ENCODE measurements at places on chromosomes 1 and 21.
A peak's percentile ranks its signal among the peaks of the same experiment; 100 is the strongest.

DNA sequence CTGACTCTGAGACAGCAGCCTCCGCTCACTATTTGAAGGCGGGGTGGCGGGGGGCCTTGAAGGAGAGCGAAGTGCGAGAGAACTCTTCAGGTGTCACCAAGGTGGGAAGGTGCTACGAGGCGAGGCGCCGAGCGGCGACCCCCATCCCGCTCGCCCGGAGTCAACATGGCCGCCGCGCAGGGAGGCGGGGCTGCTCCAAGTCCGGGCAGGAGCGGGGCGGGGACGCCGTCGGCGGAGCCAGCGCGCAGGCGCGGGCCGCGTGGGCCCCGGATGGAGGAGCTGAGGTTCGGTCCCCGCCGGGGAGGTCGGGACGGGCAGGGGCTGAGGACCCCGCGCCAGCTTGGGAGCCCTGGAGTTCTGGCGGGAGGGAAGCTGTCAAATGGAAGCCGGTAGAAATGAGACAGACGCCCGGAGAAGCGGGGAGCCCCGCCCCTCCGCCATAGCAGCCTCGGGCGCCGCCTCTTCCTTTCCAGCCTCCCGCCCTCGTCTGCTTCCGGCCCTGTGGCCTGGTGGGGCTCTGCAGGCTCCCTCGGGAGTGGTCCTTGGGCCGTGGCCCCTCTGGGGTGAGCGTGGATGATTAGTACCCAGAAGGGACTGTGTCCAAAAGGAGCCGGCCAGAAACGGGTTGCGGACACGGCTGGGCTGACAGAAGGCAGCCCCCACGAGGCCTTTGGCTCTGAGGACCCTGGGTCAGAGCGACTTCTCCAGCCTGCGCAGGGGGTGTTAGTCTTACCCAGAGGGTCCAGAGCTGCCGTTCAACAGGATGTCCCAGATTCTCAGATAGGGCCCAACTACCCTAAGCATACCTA lies at the start of gene PIGV:
Gene PIGV, plus strand, starts transcription at position 245 of the 809 bp plus-strand sequence. CDS start 2,866 bp downstream, outside the sequence.
- peak; percentile 76 for DNase-seq

DNA sequence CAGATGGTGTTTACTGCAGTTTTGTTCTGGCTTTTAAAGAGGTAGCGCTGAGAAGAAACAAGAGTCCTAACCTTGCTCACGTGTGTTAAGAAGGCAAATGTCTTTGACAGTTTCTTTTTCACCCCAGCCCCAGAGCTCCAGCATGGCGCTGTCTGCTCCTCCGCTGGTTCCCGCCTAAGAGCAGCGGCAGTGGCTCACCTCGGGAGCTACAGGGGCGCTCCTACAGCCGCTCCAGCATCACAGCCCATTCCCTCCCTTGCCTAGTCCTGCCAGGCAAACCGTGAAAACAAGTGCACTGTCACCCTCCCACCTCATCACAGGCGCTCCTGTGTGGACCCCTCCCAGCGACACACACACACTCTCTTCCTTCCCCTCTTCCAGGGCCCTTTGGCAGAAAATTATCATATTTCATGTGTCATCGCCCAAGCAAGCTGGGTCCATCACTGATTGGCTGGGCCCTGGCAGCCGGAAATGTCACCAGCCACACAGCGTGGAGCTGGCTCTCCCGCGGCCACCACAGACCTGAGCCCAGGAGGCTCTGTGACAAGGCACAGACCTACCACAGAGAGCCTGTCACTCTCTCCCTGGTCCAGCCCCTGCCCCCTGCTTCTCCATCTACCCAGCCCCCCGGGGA lies 1.2 kb upstream of the HIVEP3 start:
- DNase-seq: peak; percentile 48

DNA sequence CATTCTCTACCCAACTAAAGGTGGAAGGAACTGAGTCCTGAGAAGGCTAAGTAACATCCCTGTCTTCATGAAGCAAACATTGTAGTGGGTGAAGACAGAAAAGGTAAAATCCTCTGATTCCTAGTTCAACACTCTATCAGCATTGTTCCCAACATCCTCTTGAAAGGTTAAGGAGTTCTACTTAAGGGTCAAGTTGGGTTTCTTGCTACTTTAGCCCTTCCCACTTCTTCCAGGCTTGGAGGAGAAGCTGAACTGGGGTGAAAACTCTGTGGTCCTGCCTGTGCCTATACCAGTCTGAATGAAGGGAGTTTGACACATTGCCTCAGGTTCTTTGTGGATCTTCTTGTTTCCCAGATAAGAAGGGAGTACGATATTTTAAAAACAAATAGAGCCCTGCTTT lies 54.1 kb downstream of the ATP2B4 start:
- no peak for DNase-seq

DNA sequence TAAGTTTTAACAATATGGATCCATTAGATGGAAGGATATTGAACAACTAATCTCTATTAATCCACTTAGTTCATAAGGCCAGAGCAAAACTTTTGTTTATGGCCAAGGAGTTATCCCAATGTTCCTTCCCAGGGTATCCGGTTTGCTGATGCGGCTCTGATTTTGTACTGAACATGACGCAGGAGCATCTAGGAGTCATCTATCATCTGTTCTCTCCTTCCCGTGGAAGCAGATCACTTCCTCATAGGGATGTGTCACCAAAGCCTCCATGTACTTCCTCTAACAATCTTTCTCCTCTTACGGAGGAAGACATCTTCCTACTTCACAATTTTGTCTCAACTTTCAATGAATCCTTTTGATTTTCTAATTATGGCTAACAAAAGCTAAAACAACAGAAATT lies 206.6 kb downstream of the APP start:
- no peak for DNase-seq

DNA sequence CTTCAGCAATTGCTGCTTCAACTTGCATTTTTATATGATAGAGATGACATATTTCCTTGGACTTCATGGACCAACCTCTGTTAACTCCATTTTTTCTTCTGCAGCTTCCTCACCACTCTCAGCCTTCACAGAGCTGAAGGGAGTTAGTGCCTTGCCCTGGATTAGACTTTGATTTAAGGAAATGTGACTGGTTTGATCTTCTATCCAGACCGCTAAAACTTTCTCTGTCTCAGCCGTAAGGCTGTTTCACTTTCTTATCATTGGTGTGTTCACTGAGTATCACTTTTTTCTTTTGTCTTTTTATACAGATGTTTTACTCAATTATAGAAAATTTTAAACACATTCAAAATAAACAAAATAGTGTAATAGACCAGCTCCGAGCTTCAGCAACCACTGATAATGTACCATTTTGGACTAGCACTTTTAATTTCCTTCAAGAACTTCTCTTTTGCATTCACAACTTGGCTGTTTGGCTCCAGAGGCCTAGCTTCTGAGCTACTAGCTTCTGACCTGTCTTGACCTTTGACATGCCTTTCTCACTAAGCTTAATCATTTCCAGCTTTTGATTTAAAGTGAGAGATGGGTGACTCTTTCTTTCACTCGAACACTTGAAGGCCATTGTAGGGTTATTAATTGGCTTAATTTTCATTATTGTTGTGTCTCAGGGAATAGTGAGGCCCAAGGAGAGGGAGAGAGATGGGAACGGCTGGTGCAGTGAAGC lies 9.3 kb downstream of the NEK7 start:
- DNase-seq: no peak

- DNase-seq: no peak
Measured at GRCh38 chr1:18304151-18304869, 176.4 kb upstream of the KLHDC7A start.

- DNase-seq: no peak
Measured at GRCh38 chr1:43537423-43538142, 6.9 kb downstream of the PTPRF start.

- DNase-seq: no peak
Measured at GRCh38 chr1:32900371-32900955, 726 bp downstream of the TMEM54 start.

DNA sequence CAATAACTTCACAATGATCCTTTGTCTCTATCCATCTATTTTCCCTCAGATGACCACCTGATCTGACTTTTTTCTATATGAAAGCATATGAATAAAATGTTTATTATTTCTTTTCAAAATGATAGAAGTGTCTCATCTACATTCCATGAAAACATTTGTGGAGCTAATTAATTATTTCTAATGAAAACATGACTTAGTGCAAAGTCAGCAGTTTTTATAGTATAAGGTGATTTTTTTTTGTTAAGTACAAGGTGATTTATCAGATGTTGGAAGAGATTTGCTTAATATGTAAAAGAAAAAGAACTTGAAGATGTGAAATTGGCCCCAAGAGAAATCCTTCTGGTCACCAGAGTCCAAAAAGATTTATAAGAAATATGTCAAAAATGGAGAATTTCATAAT lies 43.5 kb downstream of the PDPN start:
- DNase-seq: no peak
